ENCODE measurements at places on chromosomes 11 and 22.

GRCh38 chr22:26746311-26746710, 88.9 kb downstream of the MIAT start:
- DNase-seq, result no peak

- DNase-seq, result no peak
Measured at GRCh38 chr11:46890665-46891064, 27.7 kb downstream of the LRP4 start.

DNA sequence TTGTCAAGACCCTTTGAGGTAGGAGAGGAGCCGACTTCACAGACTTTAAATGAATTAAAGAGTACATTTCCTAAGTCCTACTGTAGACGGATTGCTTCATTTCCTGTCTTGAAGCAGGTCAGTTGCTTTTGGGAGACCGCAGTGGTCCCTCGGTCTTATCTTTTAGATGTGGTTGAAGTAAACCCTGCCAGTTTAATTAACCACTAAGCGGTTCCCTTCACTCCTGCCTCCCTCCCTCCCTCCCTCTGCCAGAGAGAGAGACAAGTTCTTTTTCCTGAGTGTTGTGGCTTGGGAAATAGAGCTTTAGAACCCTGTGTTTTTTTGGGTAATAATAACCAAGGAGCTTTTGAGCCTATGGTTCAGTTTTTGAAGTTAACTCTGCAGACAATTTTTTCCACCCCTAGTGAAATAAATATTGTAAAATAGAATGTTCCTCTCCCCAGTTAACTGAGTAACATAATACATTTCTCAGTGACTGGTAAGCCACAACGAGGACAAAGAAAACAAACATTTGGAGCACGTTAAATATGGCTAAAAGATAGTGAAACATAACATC, 147.5 kb downstream of the LDLRAD3 start:
- DNase-seq, result peak; percentile 12

GRCh38 chr11:126485021-126485792, 129.7 kb downstream of the ST3GAL4 start:
- no peak for DNase-seq

- DNase-seq, result no peak
Measured at GRCh38 chr22:26143806-26144325, 25.4 kb upstream of the SEZ6L start.

DNA sequence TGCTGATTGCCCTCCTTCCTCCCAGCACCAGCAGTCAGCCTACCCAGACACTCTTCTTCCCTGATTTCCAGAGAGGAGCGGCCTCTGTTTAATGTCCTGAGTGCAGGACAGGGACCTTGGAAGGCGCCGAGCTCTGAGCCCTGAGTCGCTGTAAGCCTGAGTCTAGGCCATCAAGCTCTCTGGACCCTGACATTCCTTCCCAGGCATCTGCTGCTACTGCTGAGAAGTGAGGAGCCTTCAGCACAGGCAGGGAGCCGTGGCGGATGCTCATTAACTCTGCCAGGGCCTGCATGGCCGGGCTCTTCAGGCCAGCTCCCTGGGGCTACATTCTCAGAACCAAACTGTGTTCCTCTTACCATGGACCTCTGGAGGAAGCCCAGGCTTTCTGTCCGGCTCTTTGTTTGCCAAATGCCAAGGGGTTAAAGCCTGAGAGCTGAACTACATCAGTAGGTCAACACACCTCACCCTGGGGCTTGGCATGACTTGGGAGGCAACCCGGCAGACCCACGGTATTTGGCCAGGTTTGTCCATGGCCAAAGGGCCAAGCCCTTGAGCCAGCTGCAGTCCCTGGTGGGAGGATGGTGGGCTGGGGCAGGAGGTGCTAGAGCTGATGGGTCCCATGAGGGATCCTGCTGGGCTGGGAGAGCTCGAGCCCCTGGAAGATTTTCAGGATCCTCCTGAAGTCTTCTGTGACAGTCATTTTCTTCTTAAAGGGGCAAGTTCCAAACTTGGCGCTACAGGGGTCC, 721.4 kb downstream of the BRD1 start:
- no peak for DNase-seq

- DNase-seq, result no peak
Measured at GRCh38 chr22:22810018-22810427, 77.6 kb upstream of the IGLL5 start.

GRCh38 chr11:8794677-8795103, 112.1 kb downstream of the RPL27A start:
- no peak for DNase-seq

DNA sequence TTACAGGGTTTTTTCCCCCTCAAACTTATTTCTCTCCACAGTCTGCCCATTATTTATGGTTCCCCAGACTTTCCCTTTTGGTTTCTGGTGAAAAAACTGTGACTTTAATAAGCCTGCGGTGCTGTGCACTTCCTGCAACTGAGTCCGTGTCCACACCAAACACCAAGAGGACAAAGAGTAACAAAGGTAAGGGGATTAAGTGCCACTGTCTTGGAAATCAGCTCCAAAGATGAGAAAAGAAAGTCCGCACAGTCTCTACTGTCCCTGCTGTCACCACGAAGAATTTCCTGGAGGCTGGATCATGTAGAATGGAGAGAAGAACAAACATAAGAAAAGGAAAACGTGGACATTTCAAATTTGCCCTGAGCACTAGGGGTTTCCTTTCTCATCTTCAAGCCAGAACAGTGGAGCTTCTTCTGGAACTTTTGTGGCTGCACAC, 17.9 kb upstream of the PRAME start:
- no peak for DNase-seq

DNA sequence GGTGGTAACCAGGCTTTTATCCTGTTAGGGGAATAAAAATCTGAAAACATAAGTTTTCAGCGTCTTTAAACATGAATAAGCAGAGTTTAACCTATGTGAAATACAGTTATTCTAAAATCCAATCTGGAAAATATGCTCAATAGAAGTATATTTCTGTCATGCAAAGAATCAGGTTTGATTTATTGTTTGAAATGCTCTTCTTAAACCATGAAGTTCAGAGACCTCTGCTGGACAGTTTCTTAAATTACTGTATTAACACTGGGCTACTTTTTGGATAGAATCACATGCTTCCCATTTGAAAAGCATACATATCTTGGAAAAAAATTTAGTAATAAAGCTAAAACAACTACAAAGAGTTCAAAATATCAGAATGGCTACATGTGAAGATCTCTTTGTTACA, 25.4 kb downstream of the APIP start:
- peak; percentile 8 for DNase-seq

DNA sequence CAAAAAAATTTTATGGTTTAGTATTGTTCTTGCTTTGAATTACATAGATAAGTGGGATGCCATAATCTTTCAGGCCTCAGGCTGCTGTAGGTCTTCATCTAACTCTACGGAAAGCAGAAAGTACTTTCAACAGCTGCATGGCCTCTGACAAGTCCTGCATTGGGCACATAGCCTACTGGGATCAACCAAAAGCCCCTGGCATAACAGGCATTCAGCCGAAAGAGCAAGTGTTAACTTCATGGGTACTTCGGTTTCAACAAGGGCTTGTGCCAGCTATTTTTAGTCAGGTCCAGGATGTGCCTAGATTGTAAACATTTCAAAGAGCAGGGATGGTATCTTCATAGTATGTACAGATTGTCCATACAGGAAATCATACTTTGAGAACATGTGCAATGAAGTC, 3.1 kb downstream of the SLN start:
- no peak for DNase-seq

- no peak for DNase-seq
Measured at GRCh38 chr11:117239295-117239694, 6.8 kb downstream of the RNF214 start.

- no peak for DNase-seq
Measured at GRCh38 chr11:76669901-76670484, 554 bp downstream of the LRRC32 start.

- DNase-seq, result no peak
Measured at GRCh38 chr11:95289378-95290101, 58.5 kb upstream of the SESN3 start.

GRCh38 chr11:87081358-87081757, 43.6 kb downstream of the TMEM135 start:
- DNase-seq, result peak; percentile 7

GRCh38 chr11:91296629-91297028, 928.0 kb upstream of the FAT3 start:
- DNase-seq, result no peak

- DNase-seq, result no peak
Measured at GRCh38 chr11:125304136-125304535, 139.6 kb downstream of the PKNOX2 start.

GRCh38 chr11:11117730-11118129, 235.3 kb downstream of the CSNK2A3 start:
- DNase-seq, result no peak

DNA sequence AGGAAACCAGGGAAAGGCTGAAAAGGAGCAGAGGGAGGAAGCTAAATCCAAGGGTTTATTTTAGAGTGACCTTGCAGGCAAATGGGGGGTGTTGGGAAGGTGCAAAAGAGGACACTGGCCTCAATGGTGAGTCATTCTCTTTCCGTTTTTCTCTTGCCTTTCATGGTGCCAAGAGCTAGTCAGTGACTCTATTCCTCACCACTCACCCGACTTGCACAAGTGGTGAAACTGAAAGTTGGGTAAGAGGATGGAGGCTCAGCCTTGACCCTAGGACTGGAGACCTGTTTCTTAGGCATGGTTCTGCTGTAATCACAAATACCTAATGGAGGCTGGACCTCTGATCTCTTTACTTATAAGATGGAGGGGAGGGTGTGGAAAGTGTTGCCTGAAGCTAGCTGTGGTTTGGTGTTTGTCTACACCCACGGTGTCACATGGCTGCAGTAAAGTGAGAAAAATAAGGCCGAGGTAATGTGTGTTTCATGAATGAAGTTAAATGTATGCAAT, 67.3 kb upstream of the CREB3L1 start:
- DNase-seq, result peak; percentile 32
